ENCODE measurements at places on chromosomes 1 and 21. TPM values are rescaled to one million over a fixed set of nuclear protein-coding genes. Genes with fewer than 3 reads are reported as not detected.
A peak's percentile ranks its signal among the peaks of the same experiment; 100 is the strongest.

The HEYL gene
- 0.73 TPM for total RNA-seq

The EVA1B gene
- total RNA-seq, result 10.7 TPM

The PDPN gene
- not detected for total RNA-seq

The OPRD1 gene
- total RNA-seq, result not detected

The AIDA gene
- 41.9 TPM for total RNA-seq

The KRTAP7-1 gene
- total RNA-seq, result not detected

The RPE65 gene
- not detected for total RNA-seq

DNA sequence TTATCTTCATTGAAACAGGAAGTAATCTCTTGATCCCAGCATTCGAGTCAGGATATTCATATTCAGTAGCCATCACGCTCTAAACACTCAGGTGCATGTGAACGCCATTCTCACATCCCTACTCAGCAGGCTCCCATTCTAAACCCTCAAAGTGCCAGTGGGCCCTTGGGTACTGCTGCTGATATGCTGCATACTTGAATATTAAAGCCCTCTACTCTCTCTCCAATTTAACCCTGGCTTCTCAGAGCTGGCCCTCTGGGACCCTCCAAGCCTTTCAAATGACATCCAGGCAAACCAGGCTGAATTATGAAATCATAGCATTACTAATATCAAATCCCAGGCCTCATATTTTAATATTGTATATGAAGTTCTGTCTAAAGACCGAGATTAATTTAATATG is 468.2 kb downstream of the NUF2 start:
- DNase-seq, result no peak

DNA sequence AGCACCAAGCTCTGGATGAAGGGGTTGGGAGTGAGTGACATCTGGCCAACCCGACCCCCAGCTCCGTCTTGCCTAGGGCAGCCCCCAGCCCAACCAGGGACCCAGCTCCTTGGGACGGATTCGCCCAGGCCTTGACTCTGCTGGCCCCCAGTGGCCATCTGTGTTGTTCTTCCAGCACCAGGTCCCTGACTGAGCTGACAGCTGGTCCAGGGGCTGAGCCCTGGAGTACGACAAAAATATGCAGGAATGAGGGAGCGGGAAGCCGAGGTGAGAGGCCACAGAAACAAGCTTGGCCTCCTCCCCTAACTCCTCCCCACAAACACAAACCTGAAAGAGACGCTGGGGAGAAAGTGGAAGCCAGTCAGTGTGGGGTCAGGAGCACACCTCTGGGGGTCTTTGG is 55.0 kb upstream of the PAX7 start:
- peak; percentile 20 for DNase-seq

GRCh38 chr1:113095790-113096455 is 22.9 kb downstream of the LRIG2 start:
- no peak for DNase-seq

DNA sequence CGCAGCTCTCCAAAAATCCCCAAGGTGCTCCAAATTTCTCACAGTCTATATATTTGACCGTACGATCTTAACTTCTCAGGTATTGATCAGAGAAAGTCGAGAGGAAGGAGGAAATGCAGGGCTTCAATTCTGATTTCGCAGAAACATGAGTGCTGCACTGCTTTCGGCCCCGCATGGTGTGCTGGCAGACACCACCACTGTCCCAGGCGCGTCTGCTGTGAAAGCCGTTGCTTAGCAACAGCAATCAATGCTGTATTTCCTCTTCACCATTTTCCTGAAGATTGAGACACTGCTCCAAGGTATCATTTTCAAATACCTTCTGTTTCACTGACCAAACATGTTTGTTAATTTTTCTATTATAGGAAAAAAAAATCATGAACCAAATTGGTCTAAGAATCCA is 296.3 kb downstream of the SMYD3 start:
- no peak for DNase-seq

GRCh38 chr1:14817223-14818170 is 219.0 kb downstream of the KAZN start:
- DNase-seq, result no peak

GRCh38 chr1:219931033-219931432 is 2.7 kb upstream of the SLC30A10 start:
- no peak for DNase-seq

- DNase-seq, result no peak
These were observed 90.7 kb downstream of the ATP1A1 start for GRCh38 chr1:116463730-116464129.

DNA sequence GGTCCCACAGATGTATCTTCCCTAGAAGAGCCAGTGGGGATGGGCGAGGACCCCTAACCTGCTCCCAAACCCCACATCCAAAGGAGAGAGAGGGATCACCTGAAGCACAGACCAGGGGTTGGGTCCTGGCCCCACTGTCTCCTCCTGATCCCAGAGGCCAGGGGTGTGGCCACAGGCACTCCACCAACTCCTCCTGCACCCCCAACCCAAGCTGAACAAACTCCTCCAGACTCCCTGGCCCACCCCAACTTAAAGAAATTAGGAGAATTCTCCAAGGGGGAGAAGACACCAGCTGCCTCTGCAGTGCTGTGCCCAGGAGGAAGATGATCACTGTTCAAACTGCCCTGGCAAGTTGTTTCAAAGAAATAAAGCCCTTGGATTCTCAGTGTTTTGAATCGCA is 4.5 kb upstream of the PRAMEF12 start:
- DNase-seq, result no peak

- DNase-seq, result no peak
These were observed 49.7 kb downstream of the NMNAT2 start for GRCh38 chr1:183368213-183369108.

DNA sequence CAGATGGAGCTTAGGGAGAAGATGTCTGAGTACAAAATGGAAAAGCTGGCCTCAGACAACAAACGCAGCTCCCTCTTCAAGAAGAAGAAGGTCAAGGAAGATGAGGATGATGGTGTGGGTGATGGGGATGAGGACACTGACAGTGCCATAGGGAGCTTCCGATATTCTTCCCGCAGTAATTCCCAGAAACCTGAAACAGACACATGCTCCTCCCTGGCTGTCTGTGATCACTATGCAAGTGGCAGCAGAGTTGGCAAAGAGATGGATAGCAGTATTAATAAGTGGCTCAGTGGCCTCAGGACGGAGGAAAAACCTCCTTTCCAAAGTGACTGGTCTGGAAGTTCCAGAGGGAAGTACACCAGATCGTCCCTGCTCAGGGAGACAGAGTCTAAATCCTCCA is 33.8 kb downstream of the STYXL2 start:
- no peak for DNase-seq

GRCh38 chr21:36471254-36471723 is 8.6 kb downstream of the CLDN14 start:
- no peak for DNase-seq

- no peak for DNase-seq
These were observed 88.4 kb upstream of the TMPRSS2 start for GRCh38 chr21:41596241-41596925.

- no peak for DNase-seq
These were observed 20.5 kb downstream of the ELAPOR1 start for GRCh38 chr1:109134423-109134822.

DNA sequence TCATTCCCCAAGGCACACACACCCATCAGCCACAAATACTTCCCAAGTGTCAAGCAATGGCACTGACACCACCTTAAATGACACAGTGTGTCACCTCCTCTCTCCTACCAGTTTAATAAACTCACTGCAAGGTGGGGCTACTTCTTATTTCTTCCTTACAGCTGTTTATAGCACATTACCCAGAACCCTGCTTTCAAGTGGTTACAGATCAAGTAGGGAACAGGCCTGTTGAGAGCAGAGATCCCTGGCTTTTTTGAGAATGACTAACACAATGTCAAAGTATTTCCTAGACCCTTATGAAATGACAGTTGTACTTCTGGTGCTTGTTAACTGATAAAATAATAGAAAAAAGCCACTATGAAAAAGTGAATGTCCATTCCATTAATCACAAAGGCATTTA is 19.8 kb downstream of the ZBTB17 start:
- DNase-seq, result no peak

DNA sequence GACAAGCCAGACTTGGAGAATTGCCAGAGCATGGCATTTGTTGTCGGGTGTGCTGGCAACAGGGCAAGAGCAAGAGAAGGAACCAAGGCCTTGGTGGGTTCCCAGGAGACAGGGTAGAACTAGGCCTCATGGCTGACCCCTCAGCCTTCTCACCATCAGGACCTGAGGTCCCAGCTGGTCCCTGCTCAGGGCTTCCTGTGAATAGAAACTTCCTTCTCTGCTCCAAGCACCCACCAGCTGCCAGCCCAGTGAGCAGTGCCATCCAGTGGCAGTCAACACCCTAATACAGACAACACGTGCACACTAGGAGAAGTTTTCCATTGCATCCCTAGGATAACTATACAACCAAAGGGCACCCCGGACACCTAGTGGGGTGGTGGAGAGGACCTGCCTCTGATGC is 22.8 kb downstream of the S100A6 start:
- no peak for DNase-seq

- no peak for DNase-seq
These were observed 920 bp downstream of the MTR start for GRCh38 chr1:236795757-236796667.

- DNase-seq, result no peak
These were observed 5.4 kb downstream of the BCAN start for GRCh38 chr1:156647351-156647750.

- no peak for DNase-seq
These were observed 231.1 kb downstream of the DISC1 start for GRCh38 chr1:231857609-231858135.

DNA sequence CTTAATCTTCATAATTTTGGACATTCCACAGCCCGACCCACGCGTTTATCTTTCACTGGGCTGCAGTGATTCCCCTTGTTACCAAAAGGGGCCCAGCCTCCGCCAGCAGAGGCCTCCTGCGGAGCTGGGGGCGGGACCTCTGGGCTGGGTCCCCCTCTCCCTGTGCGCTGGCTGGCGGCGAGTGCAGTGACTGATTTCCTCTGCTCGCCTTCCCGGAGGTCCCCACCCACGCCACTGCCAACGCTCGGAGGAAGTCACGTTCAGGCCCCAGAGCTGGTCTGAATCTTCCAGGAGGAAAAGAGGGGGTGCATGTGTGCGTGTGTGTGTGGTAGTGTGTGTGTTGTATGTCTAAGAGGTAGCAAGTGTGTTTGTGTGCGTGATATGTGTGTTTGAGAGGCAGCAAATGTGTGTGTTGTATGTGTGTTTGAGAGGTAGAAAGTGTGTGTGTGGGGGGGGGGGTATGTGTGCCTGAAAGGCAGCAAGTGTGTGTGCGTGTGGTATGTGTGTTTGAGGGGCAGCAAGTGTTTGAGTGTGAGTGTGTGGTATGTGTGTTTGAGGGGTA is 35.0 kb upstream of the JAK1 start:
- peak; percentile 26 for DNase-seq

GRCh38 chr1:50450861-50451653 is 27.8 kb upstream of the DMRTA2 start:
- DNase-seq, result no peak

DNA sequence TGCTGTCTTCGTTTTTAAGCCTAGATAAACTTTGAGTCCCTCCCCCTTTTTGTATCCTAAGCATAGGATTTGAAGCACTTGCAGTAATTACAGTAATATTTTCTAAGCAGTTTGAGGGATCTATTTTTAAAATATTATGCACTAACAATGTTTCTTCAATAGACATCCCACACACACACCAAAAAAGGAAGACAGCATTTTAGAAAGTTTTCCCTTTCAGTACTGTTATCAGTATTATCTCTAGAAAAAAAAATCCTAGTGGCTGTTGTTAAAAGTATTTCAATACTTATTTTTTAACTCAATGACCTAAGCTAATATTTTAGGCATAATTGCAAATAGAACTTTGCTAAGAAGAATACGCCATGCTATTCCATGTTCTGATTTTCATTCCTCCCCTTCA is 15.1 kb downstream of the MCOLN3 start:
- no peak for DNase-seq

GRCh38 chr1:5369223-5369622 is 623.0 kb downstream of the NPHP4 start:
- DNase-seq, result no peak

- peak; percentile 12 for DNase-seq
These were observed 550 bp upstream of the SYT11 start for GRCh38 chr1:155858800-155859233.

GRCh38 chr1:184743062-184743756 is 11.4 kb downstream of the EDEM3 start:
- DNase-seq, result peak; percentile 33

- no peak for DNase-seq
These were observed 80.8 kb downstream of the LRRC7 start for GRCh38 chr1:69648486-69648885.

DNA sequence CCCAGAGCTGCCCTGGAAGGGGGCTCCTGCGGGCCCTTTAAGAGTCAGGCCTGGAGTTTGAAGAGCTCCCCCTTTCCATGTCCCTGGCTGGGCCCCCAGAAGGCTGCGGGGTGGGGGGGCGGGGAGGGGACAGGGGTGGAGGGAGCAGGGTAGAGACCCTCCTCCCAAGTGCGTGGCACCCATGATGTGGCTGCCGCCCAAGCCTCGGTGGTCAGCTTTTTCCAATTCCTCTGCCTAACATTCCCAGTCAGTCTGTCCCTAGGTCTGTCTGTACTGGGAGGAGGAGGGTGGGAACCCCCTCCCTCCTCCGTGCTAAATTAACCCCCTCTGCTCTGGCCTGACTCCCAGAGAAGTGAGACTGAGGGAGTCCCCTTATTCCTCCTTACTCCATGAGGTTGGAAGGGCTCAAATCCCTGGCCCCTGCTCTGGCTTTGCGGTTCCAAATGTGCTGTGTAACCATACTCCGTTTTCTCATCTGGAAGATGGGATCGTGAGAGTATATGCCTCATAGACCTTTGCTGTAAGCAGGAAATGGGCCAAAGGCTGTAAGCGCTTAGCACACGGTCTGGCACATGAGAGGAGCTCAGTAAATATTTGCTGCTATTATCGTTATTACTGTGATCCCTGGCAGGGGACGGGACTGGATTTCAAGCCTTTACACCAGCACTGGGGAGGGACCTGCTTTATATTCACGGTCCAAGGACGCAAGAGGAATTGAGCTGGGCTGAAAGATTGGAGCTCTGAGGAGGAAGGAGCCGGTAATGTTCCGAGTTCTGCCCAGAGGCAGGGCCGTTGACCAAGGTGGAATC is 658 bp upstream of the COL16A1 start:
- DNase-seq, result no peak

- no peak for DNase-seq
These were observed 122.0 kb upstream of the ADGRL2 start for GRCh38 chr1:81678779-81679178.

Data from activated T-helper 2 cell treated with anti-CD3 and anti-CD28 coated beads, Interferon-gamma antibody, Interleukin-2, Interleukin-4, amounts not matched to agents 10 μg/mL and 5 μg/mL and 100 μg/mL, durations not matched to agents 14 hours and 24 hours and 36 hours (primary cell).